HepG2 (cell line): ENCODE measurements at places on chromosomes 3 and 15.
A peak's percentile ranks its signal among the peaks of the same experiment; 100 is the strongest.

GRCh38 chr3:134260987-134261386 is 10.3 kb upstream of the RYK start:
- no peak for DNase-seq

DNA sequence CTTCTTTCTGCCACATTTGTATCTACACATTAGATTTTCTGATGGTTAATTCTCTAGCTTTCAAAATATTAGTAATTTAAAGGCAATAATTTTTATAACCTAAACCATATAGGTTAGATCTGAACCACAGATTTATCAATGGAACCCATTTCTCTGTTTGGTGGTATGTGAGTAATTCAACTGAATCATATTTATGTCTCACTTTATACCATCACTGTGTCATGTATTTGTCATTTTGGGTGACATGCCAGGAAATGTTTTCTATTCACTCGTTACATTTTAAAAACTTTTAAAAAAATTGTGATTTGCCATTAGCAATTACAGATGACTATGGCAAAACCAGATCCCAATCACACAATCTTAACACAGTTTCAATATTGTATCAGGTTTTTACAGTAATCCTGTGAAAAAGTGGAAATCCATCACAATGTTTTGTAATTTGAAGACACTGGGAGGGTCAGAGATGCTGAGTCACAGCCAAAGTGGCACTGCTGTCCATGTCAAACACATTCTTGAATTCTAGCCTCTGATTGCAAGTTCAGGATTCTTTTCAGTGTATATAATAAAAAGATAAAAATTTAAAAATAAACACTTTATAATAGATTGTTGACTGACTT is 356.0 kb upstream of the RBMS3 start:
- no peak for DNase-seq

DNA sequence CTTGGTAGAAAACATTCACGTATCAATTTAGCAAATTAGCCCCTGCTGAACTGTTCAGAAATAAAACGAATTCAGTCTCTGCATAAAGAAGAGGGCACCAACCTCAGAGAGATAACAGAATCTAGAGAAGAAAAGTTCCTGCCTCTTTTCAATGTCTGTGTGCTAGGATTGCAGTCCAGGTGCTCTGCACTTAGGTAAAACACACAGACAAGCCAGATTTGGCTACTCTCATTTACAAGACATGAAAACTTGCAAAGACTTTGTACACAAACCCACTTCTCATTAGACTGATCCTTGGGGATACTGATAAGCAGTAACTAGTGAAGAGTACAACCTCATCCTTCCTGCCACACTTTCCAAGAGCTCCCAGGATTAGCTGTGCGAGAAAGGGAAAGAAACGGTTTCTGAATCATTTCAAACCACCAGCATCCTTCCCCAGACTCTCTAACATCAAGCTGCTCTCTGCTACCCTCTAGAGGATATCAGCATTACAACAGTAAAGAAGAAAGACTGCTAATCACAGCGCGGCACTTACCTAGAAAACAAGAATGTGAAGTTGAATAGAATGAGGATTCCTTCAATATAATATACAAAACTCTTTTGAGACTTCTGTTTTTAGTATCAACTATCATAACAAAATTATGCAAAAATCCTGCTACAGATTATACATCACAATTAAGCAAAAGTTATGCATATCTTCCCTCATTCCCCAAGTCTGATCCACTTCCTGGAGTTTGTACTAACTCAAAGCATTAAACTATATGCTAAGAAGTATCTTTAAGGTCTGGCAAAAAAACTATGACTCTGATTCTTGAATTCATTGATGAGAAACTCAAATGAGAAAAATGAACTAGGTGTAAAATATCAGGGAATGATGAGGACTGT is 306.4 kb downstream of the MAGI1 start:
- peak; percentile 54 for DNase-seq

- DNase-seq, result no peak
These were observed 857.3 kb downstream of the NAALADL2 start for GRCh38 chr3:175716446-175716845.

- DNase-seq, result no peak
These were observed 424.3 kb upstream of the ATP10A start for GRCh38 chr15:26287381-26287780.

GRCh38 chr15:76299786-76300185 is 11.5 kb downstream of the ETFA start:
- DNase-seq, result no peak

DNA sequence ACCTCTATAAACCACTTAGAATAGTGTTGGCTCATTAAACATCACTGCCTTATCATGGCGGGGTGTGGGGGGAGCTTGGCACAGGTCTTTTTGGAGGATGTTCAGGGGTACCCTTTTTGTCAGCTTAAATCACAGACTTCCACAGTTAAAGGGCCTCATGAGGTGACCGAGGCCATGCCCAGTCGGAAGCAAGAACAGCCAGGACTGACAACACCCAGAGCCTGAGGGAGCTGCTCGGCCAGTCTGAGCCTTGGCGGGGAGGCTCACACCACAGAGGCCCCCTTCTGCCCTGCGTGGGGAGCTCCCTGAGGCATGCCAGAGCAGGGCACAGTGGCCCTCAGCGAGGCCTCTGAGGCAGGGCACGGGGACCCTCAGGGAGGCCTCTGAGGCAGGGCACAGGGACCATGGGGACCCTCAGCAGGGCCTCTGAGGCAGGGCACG is 49.5 kb downstream of the UMPS start:
- DNase-seq, result no peak

- DNase-seq, result no peak
These were observed 116.4 kb downstream of the SENP2 start for GRCh38 chr3:185702262-185703225.

DNA sequence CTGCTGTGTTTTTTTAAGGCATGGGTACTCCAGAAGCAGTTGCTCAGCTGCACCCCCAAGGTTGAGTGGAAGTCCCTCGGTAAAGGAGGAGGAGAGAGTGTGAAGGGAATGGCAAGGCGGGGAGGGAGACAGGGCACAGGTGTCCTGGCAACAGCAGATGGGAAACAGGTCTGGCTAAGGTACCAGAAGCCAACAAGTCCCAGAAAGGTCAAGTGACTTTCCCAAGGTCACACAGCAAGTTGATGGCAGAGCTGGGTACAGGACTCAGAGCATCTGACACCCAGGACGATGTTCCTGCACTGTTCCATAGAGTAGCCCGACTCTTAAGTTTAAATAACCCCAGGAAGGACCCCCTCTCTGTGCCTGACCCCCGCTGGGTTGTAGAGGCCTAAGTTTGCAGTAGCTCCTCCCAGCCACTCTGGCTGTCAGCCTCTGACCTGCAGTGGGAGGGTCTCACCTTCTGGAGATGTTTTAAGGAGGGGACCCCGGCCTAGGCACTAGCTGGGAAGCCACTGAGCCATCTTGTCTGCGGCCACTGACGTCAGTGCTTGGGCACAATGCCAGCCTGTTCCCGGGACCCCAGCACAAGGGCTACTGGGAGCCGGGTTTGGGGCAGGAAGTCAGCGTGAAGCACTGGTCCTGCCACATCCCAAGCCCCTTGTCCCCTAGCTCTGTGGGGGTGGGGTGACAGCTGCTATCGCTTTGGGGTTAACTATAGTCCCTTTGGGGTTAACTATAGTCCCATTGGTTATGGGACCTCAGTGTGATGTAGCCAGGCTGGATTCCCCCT is 10.5 kb downstream of the CSK start:
- DNase-seq, result no peak

GRCh38 chr3:9809239-9809614 is 835 bp upstream of the TTLL3 start:
- DNase-seq, result no peak

GRCh38 chr3:193520738-193521137 is 34.0 kb downstream of the ATP13A4 start:
- DNase-seq, result no peak
